ENCODE measurements at places on chromosomes 1 and 21. TPM values are rescaled to one million over a fixed set of nuclear protein-coding genes. Genes with fewer than 3 reads are reported as not detected.

GRCh38 chr1:242747233-242747632 lies 222.7 kb upstream of the PLD5 start:
- DNase-seq: no peak

GRCh38 chr1:155591770-155592169 lies 18.2 kb upstream of the MSTO1 start:
- peak; percentile 64 for DNase-seq

- no peak for DNase-seq
Observed at GRCh38 chr1:202205523-202206190, 12.1 kb downstream of the LGR6 start.

GRCh38 chr1:22179197-22179803 lies 36.4 kb upstream of the WNT4 start:
- no peak for DNase-seq

GRCh38 chr1:174158767-174159251 lies 511 bp upstream of the RABGAP1L start:
- no peak for DNase-seq

The CFAP45 gene
- total RNA-seq: 0.37 TPM

GRCh38 chr1:233347338-233347737 lies 19.8 kb downstream of the MAP3K21 start:
- no peak for DNase-seq

GRCh38 chr1:110107867-110108469 lies 4.3 kb upstream of the UBL4B start:
- no peak for DNase-seq

The TMCC2 gene
- 0.64 TPM for total RNA-seq

DNA sequence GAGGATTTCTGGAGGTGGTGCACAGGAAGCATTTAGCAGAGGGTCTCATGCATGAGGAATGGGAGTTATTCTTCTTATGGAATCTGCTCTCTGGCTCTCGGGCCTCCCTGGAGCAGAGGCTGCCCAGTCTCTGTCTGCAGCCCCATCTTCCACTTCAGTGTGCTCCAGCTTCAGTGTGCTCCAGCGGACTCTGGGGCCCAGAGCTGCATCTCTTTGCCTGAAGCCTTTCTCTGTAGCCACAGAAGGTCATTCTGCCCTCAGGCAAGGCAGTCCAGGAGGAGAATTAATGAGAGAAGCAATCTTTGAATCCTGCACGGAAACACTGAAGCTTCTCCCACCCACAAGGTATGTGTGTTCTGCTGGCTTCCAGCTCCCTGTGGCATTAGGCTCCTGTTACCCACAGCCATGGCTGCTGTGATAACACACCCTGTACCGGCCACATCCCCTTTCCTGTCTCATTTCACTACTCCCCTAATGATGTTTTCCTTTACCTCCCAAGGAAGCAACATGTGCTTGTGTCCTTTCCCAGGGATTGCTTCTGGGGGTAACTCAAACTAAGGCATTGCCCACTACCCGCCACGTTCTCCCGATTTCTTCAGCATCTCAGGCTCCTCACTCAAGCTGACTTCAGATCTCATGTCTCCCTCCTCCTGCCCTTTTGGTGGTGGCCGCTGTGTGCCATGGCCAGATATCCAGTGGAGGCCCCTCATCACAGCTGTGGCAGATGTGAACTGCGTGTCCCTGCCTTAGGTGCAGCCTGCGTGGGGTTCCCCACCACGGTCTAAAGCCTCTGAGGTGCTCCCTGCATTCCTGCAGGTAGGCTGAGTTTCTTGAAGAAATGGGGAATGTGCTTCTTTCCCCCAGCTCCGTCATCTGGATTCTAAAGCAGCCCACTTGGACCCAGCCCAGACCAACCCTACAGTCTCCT lies 181.2 kb upstream of the GALNT2 start:
- DNase-seq: peak; percentile 3

The ST6GALNAC3 gene
- 0.02 TPM for total RNA-seq

- peak; percentile 66 for DNase-seq
Observed at GRCh38 chr21:46622226-46622625, 13.2 kb upstream of the PRMT2 start.

GRCh38 chr1:112114540-112114939 lies 125.1 kb upstream of the KCND3 start:
- DNase-seq: no peak

The TMEM82 gene
- total RNA-seq: not detected

GRCh38 chr1:53616927-53617326 lies 122.0 kb downstream of the GLIS1 start:
- DNase-seq: no peak

- DNase-seq: no peak
Observed at GRCh38 chr1:64398936-64399335, 71.0 kb upstream of the CACHD1 start.

- DNase-seq: no peak
Observed at GRCh38 chr1:19088717-19089442, 121.2 kb downstream of the UBR4 start.

DNA sequence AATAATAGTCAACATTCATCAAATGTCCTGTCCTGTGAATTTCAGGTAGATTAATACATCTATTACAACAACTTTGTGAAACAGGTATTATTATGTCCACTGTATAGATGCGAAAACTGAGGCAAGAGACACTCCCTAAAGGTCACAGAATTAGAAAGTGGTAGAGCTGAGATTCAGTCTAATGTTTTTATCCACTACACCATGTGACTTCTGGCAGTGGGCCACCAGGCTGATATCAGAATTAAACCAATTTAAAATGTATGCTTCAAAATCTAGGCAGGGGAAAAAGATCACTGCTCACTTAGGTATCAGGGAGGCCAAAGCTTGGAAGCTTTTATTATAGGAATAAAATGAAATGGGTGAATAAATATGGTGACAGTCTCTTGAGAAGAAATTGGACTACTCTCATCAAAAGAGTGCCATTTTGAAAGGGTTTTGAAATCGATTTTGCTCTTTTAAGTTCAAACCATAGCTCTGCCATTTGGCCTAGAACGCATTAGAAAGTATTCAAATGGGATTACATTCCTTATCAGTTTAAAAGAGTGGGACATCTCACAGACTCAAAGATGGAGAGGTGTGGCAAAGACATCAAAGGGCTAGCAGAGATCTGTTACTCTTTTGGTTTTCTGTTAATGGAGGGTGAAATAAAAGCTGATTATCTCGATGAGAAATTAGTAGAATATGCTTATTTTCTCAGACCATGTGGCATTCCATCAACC lies 1.9 kb downstream of the DDAH1 start:
- DNase-seq: no peak

DNA sequence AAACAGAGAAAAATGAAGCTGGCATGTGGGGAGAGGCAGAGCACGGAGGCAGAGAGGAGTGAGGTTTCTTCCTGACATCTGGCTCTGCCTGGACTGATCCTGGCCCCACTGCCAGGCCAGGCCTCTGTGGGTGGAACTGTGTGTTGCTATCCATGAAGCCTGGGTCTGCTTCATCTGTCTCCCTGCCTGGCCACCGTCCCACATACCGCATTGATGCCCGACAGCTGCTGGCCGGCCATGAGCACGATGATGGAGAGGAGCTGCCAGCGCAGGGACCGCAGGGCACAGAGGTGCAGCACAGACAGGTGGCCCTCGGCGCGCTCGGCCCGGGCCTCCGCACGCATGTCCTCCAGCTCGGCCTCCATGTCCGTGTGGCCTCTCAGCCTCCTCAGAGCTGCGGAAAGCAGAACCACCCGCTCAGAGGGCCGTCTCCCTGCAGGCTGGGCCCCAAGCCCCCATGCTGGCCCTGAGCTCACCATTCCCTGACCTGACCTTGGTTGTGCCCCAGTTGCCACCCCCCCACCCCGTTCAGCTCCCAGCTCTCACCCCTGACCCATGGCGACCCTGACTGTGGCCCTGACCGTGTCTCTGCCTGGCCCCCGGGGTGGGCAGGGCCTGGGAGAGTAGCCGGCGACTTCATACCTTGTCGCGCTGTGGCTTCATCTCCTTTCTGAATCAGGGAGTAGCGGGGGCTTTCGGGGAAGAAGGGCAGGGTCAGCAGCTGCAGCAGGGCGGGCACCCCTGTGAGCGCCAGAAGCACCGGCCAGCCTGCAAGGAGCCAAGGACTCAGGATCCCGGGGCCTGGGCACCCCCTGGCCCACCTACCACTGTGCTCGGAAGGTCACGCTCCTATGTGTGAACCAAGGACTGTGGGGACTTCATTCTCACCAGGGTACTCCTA lies 11.5 kb downstream of the SLC2A7 start:
- DNase-seq: no peak

GRCh38 chr1:46735708-46736324 lies 16.9 kb upstream of the EFCAB14 start:
- peak; percentile 54 for DNase-seq
